ENCODE measurements at places on chromosomes 7 and 10.

DNA sequence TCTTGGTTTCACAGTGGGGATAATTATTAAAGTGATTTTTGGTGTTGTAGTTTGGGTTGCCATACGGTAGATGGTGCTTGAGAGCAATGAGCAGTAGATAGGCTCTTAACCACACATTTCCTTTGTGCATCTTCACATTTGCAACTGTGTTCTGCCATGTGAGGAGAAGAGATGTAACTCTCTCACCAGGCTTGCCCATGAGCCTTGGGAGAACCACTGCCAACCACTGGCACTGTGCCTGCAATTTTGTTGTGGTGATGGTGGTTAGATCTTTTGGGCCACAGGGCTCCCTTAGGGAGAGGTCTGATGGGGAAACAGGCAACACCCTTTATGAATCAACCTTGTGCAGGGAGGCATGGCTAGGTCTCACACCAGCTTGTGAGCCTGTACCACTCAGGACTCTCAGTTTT, 204.3 kb downstream of the CCDC7 start:
- DNase-seq: no peak

- no peak for DNase-seq
Measured at GRCh38 chr10:11530806-11531205, 80.6 kb downstream of the USP6NL start.

DNA sequence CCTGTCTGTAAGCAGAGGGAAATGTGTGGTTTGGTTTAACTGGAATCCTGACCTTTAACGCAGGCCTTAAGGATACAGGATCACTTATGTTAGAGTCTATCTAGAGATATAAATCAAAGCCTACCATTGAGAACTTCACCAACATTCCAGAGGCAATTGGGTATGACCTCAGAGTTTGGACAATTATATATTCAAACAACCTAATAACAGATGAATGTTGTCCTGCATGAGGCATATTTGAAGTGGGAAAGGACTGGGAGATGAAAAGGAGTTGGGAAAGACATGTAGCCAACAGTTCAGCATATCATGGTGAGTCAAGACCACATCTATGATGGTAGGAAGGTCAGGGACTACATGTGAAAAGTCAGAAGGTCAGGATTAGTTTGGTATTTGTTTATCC, 274.2 kb downstream of the DOCK4 start:
- no peak for DNase-seq

- DNase-seq: no peak
Measured at GRCh38 chr10:33746836-33747268, 412.4 kb upstream of the NRP1 start.

DNA sequence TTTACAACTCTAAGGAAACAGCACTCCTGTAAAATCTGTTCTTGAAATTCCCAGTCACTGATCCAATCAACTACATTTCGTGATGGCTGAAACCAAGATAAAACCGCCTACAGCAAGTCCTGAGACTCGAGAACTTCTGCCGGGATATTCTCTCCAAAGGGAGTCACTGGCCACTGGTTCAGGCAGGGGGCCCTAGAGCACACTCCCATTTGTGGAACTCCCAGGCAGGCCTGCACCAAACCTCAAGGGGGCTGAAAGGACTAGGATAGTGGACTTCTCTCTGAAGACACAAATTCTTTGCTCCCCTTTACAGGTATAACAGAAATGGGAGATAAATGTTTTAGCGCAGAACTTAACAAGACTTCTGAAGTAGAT, 16.3 kb downstream of the CYTH3 start:
- DNase-seq: no peak

DNA sequence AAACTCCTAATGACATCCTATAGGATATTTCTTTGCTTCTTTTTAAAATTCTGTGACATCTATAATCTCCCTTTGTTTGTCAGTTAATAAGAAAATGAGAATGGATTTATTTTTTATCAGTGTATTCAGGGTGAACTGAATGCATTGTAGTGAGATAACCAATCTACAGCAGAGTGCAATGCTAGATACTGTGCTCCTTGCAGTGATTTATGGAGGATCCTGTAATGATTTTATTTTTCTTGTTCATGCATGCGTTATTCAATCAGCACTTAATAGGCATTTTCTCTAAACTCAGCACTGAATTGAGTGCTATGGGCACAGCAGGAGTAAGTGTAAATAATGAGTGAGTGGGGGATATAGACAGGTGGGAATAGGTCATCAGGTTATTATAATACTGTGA, 253.9 kb downstream of the CDK14 start:
- DNase-seq: no peak

All from ACHN (cell line).